RWPE2 (cell line): ENCODE measurements at places on chromosomes 1 and 21.

- DNase-seq = no peak
These were observed 117.5 kb downstream of the NAV1 start for GRCh38 chr1:201656311-201657032.

DNA sequence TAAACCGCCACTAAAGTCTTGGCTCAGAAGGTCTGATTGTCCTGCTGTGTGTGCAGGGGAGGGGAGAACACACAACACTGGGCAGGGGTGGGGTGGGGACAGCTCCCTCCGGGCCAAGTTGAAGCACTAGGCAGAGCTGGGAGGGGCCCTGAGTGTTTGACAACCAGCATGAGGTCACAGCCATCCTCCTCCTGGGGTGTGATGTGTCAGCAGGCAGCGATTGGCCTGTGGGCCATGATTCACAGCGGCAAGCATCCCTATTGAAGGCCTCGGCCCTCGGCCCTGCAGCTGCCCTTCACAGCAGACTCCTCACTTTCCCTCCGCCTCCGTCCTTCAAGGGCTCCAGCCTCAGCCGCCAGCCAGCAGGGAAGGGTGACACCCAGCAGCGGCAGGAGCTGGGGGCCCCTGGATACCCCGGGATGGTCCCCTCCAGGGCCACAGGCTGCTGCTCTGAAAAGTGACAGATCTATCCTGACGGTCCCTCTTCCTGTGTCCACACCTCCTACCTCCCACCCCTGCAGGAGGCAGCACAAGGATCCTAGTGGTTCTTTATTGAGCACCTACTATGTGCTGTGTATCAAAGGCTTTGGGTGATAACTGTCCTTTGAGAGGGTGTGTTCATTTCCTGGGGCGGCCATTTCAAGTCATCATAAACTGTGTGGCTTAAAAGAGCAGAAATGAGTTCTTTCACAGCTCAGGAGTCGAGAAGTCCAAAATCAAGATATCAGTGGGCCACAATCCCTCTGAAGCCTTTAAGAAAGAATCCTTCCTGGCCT, 66.0 kb upstream of the SLC25A33 start:
- DNase-seq = peak; percentile 86

- DNase-seq = no peak
These were observed 10.1 kb upstream of the ST6GALNAC5 start for GRCh38 chr1:76857138-76857537.

- DNase-seq = peak; percentile 96
These were observed 7.4 kb downstream of the SOX13 start for GRCh38 chr1:204080163-204080903.

DNA sequence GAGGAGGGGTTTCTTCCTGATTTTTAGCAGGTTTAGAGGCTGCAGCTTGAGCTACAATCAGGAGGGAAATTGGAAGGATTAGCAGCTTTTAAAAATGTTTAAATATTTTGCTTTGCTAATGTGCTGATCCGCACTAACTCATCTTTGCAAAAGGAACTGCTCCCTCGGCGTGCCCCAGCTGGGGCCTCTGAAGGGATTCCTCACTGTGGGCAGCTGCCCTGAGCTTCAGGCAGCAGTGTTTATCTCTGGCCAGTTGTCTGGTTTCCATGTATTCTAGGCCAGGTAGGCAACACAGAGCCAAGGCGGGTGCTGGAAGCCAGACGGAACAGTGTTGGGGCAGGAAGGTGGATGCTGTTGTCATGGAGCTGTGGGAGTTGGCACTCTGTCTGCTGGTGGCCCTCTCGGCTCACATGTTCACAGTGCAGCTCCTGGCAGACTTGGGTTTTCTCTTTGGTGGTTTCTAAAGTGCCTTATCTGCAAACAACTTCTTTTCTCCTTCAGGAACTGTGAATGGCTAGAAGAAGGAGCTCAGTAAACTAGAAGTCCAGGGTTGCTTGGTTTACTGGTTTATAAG, 18.9 kb downstream of the NECAP2 start:
- no peak for DNase-seq

DNA sequence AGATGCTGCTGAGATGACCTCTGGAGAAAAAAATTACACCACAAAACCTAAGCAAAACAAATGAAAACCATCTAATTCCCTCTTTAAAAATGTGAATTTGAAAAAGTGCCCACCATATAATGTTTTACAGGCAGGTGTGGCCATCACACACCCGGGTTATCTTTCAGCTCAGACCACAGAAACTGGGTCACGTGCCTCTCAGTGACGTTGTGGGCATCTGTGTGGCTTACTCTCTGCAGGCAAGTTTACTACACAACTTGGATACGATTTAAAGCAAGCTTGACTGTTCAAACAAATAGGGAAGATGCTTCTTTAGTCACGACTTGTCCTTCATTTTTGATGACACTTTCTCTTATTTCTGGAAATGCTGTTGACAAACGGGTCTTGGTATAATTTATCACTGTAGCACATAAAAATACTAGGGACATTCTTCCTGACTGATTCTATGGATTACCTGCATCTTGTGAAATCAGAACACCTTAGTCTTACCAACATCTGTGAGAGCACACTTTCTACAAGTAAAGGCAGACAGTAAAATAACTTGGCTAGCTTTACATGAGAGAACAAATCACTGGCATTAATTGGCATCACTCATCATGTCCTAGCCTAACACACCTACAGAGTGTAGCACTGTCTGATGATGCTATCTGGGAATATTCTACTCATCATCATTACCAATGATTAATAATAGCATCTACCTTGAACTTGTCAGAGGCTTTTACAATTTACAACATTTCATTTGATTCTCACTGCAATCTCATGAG, 89.3 kb upstream of the EDEM3 start:
- DNase-seq = no peak

GRCh38 chr1:209861242-209861641, 33.5 kb downstream of the UTP25 start:
- DNase-seq = no peak

GRCh38 chr1:25442178-25442577, 11.5 kb downstream of the MACO1 start:
- DNase-seq = no peak

GRCh38 chr1:85289207-85289847, 12.9 kb upstream of the BCL10 start:
- peak; percentile 92 for DNase-seq

DNA sequence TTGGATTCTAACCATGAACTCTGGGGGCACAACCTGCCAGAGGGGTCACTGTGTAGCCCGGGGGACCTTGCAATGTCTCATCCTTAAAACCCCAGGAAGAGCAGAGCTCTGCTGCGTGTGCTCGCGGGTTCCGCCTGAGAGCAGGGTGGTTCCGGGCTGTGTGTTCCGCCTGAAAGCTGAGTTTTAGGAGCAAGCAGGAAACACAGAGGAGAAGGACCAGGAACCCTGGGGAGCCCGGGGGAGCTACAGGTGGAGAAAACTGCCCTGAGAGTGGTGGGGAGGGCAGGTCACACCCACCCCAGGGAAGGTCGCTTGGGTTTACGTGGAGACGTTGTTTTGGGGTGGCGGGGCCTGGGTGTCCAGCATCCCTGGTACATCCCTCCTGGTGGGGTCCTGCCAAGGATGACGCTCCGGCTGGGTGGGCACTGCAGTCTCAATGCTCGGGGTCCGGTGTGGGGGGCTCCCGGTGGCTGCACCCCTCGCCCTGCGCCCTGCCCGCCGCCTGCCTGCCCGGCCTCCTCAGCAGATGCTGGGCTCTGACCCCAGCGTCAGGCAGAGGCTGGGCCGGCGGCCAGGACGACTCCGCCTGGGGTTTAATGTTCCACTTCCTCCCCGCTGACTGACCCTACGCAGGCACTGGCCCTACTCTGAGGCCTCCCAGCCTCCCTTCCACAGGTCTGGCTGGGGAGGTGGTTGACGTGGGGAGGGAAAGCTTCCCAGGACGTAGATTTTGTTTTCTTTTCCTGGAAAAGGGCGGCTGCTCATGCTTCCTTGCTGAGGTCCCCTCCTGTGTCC, 17.3 kb upstream of the C1orf159 start:
- DNase-seq = no peak

DNA sequence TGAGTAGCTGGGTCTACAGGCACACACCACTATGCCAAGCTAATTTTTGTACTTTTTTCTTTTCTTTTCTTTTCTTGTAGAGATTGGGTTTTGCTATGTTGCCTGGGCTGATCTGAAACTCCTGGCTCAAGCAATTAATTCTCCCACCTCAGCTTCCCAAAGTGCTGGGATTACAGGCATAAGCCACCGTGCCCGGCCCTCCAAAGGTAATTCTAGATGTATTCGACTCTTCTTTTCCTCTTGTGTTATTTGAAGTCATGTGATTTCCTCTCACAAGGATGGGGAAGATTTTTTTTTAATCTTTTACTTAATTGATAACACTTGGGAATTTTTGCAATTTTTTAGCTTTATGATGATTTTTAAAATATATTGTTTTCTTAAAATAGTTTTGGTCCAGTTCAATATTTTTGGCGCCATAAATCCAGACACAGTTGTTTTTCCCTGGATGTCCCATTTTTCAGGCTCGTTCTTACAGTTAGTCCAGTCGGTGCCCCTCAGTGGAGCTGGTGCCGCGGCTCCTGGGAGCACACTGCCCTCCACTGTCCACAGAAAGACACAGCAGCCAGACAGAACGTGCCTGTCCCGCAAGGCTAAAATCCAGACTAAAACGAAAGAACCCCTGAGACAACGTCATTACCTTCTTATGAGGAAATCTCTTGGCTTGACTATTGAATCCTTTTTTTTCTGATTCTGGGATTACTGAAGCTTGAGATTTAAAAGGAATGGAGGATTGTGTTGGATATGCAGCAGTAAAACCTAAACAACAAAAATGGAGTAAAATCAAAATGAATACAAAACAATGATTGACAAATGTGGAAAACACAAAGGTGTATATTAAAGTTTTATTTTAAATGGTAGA, 22.4 kb downstream of the STPG1 start:
- DNase-seq = no peak

- no peak for DNase-seq
These were observed 36.0 kb upstream of the DISC1 start for GRCh38 chr1:231590453-231591198.

GRCh38 chr1:172929006-172929405, 121.7 kb downstream of the TNFSF18 start:
- no peak for DNase-seq

- no peak for DNase-seq
These were observed 69.6 kb downstream of the OSBPL9 start for GRCh38 chr1:51686450-51686849.

GRCh38 chr1:216119600-216119999, 303.6 kb downstream of the USH2A start:
- no peak for DNase-seq

DNA sequence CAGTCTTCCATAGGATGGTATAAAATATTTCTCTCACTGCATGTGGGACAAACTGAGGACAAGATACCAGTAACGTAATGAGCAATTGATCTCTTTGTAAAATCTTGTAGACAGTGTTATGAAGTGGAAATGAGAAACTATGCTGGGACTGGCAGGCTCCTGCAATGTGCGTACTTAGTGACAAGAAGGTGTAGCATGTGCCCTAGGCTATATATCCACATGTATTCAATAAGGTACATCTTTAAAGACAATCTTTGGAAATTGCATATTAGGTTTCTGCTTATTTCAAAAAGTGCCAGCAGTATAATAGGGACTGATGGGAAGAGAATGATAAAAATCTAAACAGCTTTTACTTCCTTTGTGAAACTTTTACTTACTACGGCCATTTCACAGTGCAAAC, 81.9 kb upstream of the GREM2 start:
- DNase-seq = no peak

DNA sequence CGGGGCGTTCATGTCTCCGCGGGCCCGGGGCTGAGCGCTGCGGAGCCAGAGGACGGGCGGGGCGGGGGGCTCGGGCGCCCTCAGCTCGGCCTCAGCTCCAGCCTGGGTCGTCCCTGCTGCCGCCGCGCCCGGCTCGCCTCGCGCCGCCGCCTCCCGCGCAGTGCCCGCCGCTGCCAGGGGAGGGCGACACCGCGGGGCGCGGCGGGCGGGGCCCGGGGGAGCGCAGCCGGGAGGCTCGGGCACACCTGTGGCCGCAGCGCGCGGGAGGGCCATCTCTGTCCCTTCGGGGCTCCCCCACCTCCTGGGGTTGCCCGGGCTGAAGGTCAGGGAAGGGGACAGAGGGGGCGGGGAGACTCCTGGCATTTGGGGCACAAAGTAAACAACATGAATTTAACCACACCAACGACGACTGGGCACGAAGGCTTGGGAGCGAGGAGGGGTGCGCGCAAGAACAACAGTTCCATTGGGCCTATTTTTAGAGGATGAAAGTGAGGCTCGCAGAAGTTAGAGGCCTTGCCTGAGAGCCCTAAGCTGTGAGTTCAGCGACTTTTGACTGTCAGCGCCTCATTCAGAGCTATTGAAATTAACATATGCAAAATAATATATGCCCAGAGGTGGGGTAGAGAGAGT, at the start of gene FAM131C:
TSS of gene FAM131C (minus strand) at position 162 of the 630 bp plus-strand sequence. CDS start 209 bp downstream, outside the sequence.
- DNase-seq = no peak

- no peak for DNase-seq
These were observed 2.1 kb upstream of the GPR61 start for GRCh38 chr1:109537450-109538178.

DNA sequence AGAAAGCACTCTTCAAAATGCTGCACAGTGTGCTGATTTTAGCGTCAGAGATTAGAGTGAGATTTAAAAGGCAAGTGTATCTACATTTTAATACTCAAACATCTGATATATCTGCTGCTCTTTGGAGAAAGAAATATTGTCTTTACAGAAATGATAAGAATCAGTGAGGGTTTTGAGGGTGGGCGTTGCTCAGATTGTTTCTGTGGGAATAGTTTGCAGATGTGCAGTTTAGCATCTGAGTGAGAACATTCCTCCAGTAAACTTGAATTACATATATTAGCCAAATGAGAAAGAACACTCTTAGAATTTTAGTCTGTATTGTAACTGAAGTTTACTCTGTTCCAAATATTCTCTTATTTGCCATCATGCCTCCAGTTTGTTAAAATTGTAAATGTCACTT, 549.2 kb downstream of the NEGR1 start:
- DNase-seq = no peak

- no peak for DNase-seq
These were observed 259.1 kb downstream of the KAZN start for GRCh38 chr1:14857436-14858195.

DNA sequence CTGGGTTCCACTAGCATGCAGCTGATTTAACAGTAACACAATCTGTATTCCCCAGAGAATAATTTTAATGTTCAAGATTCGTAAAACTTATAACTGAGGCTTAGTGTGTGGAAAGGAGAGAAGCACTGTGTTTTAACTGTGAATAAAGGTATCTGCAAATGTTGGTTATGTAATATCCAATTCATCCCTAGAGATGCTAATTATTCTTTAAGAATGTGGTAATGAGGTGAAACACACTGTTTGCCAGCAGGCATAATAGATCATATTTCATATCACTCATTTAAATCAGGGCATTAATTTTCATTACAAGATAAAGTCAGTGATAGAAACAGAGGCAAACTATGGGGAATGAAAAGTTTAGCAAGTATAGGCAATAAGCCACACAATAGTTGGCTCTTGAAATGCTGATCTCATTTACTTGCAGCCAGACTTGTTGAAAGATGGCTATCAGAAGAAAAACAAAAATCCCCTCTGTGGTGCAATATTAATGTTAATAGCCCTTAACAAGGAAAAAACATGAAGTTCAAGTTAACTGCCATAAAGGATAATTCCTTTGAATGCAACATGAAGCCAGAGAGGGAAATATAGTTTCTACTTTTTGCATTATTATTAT, 33.4 kb downstream of the HMCN1 start:
- no peak for DNase-seq
